Posterior cingulate gyrus (tissue), 11 donors: ENCODE measurements at places on chromosomes 2 and 18.
A peak's percentile ranks its signal among the peaks of the same experiment; 100 is the strongest.

GRCh38 chr2:30311711-30312110 is 80.4 kb downstream of the LBH start:
- no peak for DNase-seq

DNA sequence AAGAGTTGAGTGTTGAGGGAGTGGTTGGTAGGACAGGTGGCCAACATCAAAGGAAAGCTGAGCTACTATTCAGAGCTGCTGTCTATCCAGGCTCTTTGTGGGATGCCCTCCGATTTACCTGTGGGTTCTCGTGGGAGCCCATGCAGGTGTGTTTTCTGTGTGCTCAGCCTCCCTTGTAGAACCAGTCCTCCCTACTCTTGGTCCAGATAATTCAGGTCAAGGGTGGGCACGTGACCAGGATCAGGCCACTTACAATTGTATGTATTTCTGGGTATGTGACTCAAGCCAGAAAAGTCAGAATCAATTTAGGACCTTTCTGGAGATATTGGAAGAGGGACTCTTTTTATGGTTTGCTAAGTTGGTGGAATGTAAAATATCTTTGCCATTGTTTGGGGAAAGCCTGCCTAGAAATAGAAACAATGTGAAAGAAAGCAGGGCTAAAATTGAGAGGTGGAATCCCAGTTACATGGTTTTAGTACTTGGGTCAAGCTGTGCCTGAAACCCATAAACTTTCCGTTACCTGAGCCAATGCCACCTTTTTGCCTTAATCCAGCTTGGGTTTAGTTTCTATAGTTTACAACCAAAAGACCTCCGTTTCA is 93.2 kb downstream of the PDCL3 start:
- DNase-seq, result no peak

GRCh38 chr18:35466334-35466733 is 31.4 kb downstream of the INO80C start:
- DNase-seq, result no peak

DNA sequence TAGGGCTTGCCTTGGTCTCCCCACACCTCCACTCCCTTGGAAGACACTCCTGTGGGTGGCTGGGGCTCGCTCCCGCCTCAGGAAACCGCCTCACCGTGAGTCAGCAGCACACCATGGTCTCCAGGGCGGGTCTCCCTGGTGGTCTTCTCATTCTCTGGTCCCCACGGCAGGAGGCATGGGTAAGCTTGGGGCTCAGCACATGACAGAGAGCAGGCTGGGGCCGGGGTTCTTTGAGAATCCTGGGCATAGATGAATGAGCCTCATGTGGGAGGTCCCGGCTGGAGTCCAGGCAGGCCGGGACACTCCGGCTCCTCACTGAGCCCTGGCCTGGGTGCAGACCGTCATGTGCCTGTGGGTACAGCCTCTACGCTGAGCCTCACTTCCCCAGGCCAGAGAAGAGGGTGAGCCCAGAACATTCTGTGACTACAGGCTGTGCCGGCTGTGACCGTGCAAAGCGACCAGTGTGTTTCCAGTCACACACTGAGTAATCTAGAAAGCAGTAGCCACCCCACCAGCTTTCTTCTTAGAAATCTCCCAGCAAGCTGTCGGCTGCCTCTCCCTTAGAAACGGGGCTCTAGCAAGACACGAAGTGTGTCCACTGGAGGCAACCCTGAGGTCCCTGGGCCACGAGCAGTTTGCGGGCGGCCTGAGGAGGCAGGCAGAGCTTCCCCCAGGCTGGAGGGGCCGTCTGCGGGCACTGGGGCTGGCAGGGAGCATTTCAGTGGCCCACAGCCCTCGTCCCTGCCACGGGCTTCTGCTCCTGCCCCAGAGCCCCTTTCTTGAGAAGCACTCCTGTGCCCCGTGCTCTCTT is 93.1 kb downstream of the RHOB start:
- DNase-seq, result no peak

DNA sequence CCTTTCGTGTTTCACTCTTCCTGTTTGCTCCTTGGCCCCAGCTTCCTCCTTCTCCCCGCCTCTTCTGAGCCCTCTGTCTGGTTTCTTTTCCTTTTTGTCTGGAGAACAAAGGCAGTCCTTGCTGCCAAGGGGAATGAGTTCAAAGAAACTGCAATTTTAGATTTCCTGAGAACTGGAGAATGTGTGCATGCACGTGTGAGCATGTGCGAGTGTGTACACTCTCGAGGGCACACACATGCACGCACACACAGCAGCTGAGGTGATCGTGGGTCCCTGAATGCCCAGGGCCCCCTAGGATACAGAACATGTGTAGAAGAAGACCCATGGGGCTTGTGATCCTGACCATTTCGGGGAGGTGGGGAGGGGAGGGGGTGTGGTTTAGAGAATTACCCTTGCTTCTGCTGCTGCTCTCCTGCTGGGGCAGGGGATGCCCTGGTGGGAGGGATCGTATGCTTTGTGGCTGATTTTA is 151.8 kb downstream of the DYSF start:
- DNase-seq, result no peak

DNA sequence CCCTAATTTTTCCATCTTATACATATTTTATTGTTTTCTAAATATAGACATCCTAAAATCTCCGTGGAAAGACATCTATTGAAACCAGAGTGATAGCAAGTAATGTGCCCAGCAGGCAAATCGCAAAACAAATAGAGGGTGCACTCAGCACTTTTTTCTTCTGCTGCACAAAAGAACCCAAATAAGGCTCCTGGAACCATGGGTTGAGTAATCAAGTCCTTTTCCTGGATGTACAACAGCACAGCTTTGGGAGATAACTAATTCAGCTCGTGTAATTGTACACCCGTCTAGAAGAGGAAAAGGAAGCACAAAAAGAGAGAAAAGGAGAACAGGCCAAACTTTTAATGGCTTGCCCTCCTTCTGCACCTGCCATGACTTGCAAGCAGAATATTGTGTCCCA is 126.9 kb upstream of the TLK1 start:
- DNase-seq, result no peak

DNA sequence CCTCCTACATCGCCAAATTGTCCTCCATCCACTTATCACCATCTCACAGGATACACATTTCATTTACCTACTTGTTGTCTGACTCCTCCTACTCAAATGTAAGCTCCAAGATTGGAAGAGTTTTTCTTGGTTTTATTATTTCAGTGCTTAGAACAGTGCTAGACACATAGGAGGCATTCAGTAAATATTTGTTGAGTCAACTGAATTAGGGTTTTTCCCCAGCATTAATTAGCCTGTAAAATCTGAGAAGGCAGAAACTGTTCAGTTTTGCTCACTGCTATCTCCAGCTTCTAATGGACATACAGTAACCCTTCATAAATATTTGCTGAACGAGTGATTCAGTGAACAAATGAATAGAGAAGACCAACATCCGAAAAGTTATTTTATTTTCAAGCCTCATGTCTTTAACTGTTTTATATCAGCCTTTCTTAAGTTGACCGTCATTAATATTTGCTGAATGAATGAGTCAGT is 800 bp downstream of the TTC21B start:
- no peak for DNase-seq

- DNase-seq, result no peak
Measured at GRCh38 chr2:55338268-55338667, 69.2 kb upstream of the MTIF2 start.

DNA sequence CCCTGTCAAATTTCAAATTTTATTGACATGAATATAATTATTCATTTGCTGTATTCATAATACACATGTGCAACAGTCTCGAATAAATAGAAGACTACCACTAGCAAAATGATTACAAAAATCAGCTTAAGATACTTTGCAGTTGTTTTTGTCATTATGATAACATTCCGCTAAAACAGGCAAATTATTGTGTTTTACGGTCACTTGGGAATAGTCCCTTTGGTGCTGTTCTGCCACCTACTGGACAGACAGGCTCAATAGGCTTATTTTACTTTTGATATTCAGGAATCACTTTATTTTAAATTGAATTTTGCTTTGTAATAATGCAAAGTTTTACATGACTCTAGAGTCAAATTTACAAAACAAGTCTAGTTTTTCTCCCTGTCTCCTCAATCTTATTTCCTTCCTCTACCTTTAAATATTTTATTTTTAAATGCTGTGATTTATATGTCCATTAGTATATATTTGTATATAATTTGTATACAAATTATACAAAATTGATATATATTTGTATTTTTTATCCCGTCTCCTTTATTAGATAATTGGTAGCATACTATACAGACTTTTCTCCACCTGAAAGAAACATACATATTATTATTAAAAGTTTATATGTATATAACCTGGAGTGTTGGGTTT is 456.3 kb downstream of the DLGAP1 start:
- no peak for DNase-seq

- no peak for DNase-seq
Measured at GRCh38 chr2:182228741-182229140, 198.1 kb downstream of the PDE1A start.

DNA sequence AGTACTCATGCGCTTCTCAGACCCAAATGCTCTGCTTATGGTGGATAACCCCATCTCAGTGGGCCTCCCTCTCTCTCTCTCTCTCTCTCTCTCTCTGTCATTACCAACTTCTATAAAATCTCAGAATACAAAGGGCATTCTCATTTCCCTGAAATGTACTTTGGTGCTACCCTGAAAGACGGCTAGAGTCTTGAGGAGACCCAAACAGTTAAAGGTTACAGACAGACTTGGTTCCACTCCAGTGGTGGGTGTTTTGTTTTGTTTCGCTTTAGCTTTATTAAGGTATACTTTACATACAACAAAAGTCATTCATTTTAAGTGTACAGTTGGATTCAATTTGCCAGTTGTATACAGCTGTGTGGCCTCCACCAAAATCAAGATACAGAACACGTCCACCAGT is 60.9 kb downstream of the BCL11A start:
- no peak for DNase-seq

GRCh38 chr2:174535083-174535482 is 48.3 kb upstream of the GPR155 start:
- no peak for DNase-seq

DNA sequence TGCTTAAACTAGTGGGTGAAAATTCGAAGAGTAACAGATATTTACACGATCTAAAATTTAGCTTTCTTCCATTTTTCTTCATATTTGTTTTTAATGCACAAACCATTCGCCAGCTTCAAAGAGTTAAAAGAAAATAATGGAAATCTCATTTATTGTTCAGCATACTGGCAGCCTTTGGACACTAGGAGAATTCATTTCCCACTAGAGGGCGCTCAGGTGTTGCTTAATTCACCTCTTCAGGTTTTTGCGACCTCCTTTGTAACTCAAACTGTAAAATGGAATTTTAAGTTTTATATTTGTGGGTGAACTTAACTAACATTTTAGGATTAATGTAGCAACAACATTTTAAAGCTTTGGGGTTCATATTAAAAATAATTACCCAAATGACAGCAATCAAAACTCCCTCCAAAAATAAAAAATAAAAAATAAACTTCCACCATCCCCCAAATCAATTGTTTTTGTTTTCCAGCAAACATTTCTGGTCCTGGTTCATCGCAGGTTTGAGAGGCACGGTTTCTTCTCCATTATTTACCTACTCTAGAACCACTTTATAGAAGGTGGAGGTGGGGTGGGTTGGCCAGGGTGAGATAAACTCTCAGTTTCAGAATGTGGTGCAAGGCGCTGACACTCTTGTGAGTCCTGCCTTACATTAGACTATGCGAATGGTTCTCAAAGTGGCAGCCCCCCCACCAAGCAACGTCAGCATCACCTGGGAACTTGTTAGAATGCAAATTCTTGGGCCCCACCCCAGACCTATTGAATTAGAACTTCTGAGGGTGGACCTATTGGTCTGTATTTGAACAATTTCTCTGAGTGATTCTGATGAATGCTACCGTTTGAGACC is 24.7 kb upstream of the PNPT1 start:
- DNase-seq, result peak; percentile 42

DNA sequence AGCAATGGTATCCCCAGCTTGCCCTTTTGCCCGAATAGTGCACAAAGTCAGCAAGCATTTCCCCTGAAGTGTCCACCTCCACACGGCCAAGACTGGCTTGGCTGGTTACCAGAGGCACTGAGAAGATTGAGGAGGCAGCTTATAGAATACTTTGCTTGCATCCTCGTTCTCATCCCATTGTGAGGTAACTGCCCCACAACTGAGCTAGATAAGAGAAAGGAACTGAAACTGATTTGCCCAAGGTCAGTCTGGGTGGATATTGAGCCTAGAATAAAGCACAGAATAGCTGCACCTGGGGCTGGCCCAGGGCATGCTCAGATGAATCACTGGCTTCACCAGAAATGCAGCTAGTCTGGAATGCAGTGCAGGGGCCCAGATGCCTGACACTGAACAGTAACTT is 32.7 kb upstream of the MAP4K3 start:
- DNase-seq, result no peak

DNA sequence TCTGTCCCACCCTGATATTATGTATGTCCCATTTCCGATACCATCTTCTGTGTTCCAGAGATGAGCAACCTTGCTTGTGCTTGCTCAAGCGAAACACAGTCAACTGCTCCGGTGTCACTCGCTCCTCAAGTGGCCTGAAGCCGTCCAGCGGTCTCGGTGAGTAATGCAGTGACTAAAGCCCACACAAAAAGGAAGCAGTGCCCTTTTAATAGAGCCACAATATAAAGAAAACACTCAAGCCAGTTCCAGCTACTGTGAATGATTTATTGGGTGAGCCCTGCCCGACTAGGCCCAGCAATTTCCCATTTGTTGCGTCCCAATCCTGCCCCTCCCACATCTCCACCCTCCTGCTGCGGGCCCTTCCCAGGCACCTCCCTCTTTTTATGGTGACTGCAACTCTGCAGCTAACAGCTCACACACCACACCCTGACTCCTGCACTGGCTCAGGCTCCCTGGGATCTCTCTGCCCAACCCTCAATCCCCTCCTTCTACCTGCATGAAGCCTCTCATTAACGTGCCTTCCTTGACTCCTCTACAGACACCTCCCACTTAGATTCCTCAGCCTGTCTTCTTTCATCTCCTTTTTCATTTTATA is 44.2 kb upstream of the DSC1 start:
- DNase-seq, result no peak

GRCh38 chr18:70429847-70430500 is 141.1 kb downstream of the SOCS6 start:
- no peak for DNase-seq

DNA sequence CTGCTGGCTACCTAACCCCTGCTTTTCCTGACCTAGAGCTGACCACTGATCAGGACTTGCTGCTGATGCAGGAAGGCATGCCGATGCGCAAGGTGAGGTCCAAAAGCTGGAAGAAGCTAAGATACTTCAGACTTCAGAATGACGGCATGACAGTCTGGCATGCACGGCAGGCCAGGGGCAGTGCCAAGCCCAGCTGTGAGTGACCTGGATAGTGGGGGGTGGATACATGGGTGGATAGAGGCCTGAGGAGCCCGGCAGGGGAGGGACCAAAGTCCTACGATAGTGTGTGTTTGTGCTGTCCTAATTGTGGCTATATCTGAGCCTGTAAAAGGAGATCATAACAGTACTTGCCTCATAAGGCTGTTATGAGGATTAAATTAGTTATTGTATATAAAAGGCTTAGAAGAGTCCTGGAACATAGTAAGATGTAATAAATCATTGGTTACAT is 8.2 kb downstream of the PLCD4 start:
- no peak for DNase-seq

- DNase-seq, result no peak
Measured at GRCh38 chr2:189618197-189618596, 37.6 kb upstream of the SLC40A1 start.

- DNase-seq, result no peak
Measured at GRCh38 chr2:220701115-220701514, 871.0 kb downstream of the EPHA4 start.

GRCh38 chr2:226317970-226318369 is 481.6 kb downstream of the IRS1 start:
- no peak for DNase-seq
